ENCODE measurements at places on chromosomes 16 and 17. TPM values are rescaled to one million over a fixed set of nuclear protein-coding genes. Genes with fewer than 3 reads are reported as not detected.

The OR4D1 gene
- total RNA-seq = not detected

The PYCARD gene
- 103 TPM for total RNA-seq

The CTRB2 gene
- total RNA-seq = not detected

The KRTAP1-1 gene
- total RNA-seq = not detected

The CLEC3A gene
- not detected for total RNA-seq

Data from fibroblast of lung (primary cell).